ENCODE measurements at places on chromosomes 1 and 21. TPM values are rescaled to one million over a fixed set of nuclear protein-coding genes. Genes with fewer than 3 reads are reported as not detected.

GPR157 gene
- 1.1 TPM for polyA plus RNA-seq

OR6K3 gene
- not detected for polyA plus RNA-seq

PTPN22 gene
- 0.26 TPM for polyA plus RNA-seq

SRM gene
- polyA plus RNA-seq: 71.9 TPM

NR5A2 gene
- 3.0 TPM for polyA plus RNA-seq

RNF207 gene
- 32.9 TPM for polyA plus RNA-seq

S100B gene
- polyA plus RNA-seq: 10.1 TPM

IFI44 gene
- polyA plus RNA-seq: 8.5 TPM

GNG4 gene
- 0.28 TPM for polyA plus RNA-seq

SPATA17 gene
- polyA plus RNA-seq: 2.3 TPM

KCND3 gene
- polyA plus RNA-seq: 2.1 TPM

S100A14 gene
- 1.1 TPM for polyA plus RNA-seq

SPATA21 gene
- polyA plus RNA-seq: 0.30 TPM

TSTD1 gene
- 30.0 TPM for polyA plus RNA-seq

USP25 gene
- polyA plus RNA-seq: 46.5 TPM

OBSCN gene
- 556 TPM for polyA plus RNA-seq

TMEM240 gene
- 4.8 TPM for polyA plus RNA-seq
